ENCODE measurements at places on chromosomes 16 and 17.

DNA sequence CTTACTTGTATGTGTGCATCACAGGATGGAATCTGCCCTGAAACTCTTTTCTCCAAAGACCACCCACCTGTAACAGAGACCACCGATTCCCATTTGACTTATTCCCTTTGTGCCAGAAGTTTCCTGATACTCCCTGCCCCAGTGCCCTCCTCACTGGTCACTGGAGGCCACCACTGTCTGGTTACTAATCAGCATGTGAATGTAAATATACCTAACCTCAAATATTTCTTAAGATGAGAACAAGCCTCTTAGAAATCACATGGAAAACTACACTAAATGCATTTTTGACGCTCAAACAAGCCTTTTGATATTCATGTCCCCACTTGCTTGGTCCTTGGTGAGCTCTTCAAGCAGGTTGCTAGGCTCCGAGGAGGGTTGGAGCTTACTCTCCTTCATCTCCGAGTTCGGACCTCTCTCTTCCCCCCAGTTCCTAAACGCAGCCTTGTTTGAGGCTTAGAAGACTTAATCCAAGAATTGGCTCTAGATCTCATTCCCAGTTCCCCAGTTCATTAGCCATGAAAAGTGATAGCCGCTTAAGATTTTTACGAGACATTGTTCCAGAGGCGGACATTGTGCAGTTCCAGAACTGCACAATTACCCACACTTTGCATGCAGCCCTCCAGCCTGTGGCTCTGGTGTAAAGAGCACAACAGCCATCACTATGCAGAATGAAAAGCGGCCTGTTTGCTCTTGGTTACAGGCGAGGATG is 579.2 kb upstream of the PSMD7 start:
- DNase-seq: no peak

- no peak for DNase-seq
Measured at GRCh38 chr16:87757841-87758426, 7.9 kb downstream of the KLHDC4 start.

DNA sequence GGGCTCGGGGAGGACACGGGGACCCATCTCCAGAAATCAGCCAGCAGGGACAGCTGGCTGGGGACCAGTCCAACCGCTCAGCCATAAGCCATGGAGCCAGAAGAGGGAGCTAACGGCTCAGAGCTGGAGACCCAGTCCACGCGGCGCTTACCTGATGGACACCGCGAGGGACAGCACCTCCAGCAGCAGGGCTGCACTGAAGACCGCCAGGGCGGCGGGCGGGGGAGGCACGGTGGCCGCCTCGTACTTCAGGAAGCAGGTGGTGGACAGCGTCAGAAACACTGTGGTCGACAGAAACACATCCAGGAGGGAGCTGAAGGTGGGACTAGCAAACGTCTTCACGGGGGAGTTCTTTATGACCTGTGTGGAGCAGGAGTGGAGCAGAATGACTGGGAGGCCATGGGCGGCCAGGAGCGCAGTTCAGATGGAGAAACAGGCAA is 102.6 kb upstream of the CREBBP start:
- peak; percentile 30 for DNase-seq

- no peak for DNase-seq
Measured at GRCh38 chr17:82627405-82627804, 20.8 kb downstream of the WDR45B start.

GRCh38 chr17:73192894-73193701 is at the start of gene COG1:
COG1 (plus strand) TSS chr17:73193055; CDS start chr17:73193070, 15 bp downstream.
- DNase-seq: peak; percentile 97
